ENCODE measurements at places on chromosomes 1 and 21.

DNA sequence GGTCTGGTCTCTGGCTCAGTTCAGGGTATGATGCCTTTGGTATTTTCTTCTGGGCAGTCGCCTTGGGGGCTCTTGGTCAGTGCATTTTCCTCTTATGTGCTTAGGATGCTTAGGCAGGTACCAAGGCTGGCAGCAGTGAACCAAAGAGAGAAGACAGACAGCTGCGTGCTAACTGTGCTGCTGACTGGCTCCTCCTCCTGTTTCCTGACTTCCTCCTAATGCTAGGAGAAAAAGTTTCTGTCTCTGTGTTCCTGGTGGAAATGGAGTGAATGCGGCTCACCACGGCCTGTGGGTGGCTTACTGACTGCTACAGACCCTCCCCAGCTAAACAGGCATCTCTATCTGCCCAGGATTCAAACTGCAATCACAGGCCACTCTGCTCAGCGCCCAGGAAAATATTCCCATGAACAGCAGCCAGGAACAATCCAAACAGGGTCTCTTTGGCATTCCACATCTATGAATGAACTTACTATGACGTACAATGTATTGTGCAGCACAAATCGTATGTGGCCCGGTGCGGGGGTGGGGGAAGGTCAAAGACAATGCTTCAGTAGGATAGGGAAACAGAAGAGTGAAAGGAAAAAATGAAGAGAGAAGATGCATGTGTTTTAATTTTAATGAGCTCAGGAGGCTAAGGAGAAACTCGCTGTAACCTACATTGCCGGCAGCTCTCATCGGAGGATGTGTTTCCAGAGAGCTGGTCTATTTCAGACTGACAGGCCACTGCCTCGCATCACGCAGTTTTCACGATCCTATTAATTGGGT, 2.8 kb downstream of the ABCG1 start:
- DNase-seq, result no peak

GRCh38 chr21:33968080-33968994, 52.7 kb upstream of the ATP5PO start:
- no peak for DNase-seq

GRCh38 chr1:208172423-208173145, 71.6 kb downstream of the PLXNA2 start:
- no peak for DNase-seq

DNA sequence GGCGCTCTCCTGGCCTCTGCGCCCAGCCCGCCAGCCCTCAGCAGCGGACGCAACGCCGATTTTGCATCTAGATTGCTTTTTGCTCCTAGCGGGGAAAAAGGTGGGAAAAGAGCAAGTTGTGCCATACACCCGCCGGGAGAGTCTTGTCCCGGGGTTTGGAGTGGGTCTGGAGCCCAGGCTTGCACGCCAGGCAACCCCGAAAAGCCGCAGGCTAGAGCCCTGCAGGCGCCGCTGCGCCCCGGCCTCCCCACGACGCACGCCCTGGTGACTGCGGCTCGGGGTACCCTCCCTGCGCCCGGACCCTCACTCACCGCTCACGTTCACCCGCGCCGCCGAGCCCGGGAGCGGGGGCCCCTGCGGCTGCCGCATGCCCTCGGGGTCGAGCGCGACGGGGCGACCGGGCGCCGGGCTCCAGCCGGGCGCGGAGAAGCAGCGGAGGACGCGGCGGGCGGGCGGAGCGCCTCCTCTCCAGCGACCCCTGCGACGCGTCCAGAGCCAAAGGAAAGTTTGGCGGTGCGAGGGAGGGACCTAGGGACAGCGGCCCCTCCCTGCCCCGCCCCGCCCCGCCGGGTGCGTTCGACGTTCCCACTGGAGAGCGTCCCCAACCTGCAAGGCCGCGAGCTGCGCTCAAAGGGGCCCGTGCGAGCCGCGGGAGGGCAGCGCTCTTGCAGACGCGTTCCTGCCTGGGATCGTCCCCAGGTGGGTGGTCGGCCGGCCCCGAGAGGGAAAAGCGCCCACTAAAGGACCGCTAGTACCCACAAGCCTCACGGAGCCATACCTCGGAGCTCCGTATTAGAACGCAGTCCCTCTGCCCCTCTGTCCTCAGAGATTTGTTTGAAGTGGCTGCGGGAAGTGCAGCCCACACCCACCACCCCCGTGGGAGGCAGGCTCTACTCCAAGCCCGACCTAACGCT, at the start of gene LPAR3:
TSS of gene LPAR3 (minus strand) at position 502 of the 914 bp plus-strand sequence. CDS start 27,086 bp downstream, outside the sequence.
- DNase-seq, result no peak

- no peak for DNase-seq
Measured at GRCh38 chr1:9459816-9460407, 79.4 kb upstream of the SLC25A33 start.

- no peak for DNase-seq
Measured at GRCh38 chr1:33182401-33182841, 578 bp upstream of the TRIM62 start.

DNA sequence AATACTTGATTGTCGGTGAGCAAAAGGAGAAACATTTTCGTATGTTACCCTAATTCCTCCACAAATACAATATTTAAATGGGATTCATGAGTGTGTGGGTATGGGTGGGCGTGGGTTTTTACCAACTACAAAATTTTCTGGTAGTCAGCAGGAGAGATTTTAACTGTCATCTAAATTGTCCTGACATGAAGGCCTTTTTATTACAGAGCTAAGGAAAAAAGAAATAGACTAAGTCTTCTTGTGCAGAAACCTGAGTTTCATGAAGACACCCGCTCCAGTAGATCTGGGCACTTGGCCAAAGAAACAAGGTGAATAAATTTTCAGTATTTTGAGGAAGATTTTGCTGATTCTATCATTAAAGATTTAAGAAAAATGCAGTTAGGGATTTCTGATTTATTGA, 752 bp downstream of the RGS18 start:
- no peak for DNase-seq

GRCh38 chr1:204491655-204492054, 3.0 kb downstream of the PIK3C2B start:
- DNase-seq, result no peak

- DNase-seq, result no peak
Measured at GRCh38 chr1:7513081-7513480, 258.0 kb upstream of the VAMP3 start.

DNA sequence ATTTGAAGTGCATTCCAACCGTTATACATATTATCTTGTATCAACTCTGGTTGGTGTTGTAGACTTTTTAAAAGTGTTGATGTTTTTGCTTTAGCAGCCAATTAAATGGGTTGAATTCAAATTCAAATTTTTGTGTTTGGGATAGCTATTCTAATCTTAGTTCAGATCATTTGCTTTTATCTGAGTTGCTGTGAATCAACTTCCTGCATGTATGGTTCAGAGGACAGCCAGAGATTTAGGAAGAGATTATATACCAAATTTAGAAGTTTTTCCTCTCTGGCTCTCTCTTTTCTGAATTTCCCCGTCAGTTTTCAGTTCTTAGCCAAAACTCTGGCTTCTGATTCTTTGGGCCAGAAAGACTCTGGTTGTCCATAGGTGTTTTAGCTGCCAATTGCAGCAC, 415.5 kb downstream of the NUF2 start:
- DNase-seq, result no peak

DNA sequence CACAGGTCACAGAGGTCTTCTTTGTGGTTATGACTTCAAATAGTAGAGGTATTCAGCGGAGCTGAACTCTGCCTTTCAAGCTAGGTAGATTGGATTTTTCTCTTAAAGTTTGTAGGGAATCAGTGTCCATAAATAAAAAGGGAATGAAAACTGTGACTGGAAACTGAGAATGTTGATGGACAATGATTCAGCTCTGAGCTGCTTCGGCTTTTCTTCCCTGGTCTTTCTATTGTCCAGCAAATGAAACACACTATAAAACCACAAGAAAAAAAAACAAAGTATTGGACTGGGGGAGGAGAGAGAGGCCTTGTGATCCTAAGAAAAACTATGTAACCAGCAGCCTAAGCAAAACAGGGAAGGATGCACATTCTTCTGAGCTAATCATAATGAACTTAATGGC, 11.1 kb downstream of the TNNI3K start:
- no peak for DNase-seq

- no peak for DNase-seq
Measured at GRCh38 chr1:7967196-7967595, 5.7 kb downstream of the PARK7 start.

- DNase-seq, result no peak
Measured at GRCh38 chr1:51313268-51313852, 17.0 kb downstream of the TTC39A start.

DNA sequence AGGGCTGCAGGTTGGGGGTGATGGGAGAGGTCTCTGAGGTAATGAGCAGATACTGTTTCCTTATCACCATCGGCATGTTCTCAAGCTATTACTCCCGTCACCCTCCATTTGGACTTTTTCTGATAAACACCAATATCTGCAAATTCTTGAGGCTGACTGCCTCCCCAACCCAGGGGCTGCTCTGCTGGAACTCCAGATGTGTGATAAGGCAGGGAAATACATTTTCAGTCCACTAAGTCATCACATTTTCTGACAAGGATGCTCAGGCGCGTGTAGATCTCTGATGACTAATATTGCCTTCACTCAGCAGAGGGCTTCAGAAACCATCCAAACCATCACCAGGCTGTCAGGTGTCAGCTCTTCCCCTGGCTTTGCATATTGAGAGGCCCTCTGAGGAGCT, 215.0 kb upstream of the POU3F1 start:
- no peak for DNase-seq

DNA sequence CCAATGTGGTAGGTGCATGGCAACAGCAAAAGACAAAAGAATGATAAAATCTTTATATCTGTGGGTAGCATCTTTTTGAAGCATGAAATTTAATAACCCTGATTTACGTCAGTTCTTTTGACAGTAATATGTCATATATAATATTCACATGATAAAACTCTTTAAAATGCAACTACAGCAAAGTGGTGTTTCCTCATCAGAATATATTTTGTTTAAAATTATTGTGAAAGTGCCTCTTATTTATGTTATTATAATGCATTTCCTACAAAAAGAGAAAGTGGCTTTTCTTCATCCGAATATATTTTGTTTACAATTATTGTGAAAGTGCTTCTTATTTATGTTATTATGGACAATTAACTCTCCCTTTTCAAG, 46.9 kb upstream of the EEIG2 start:
- DNase-seq, result no peak

Measured in SIG-M5 (cell line).